Non-pigmented ciliary epithelial cell (primary cell): ENCODE measurements at places on chromosomes 5 and 9.
A peak's percentile ranks its signal among the peaks of the same experiment; 100 is the strongest.

- DNase-seq = no peak
These were observed 6.6 kb downstream of the SPATA31E1 start for GRCh38 chr9:87889065-87889881.

GRCh38 chr5:139904816-139905661 is 109.4 kb downstream of the PSD2 start:
- no peak for DNase-seq

DNA sequence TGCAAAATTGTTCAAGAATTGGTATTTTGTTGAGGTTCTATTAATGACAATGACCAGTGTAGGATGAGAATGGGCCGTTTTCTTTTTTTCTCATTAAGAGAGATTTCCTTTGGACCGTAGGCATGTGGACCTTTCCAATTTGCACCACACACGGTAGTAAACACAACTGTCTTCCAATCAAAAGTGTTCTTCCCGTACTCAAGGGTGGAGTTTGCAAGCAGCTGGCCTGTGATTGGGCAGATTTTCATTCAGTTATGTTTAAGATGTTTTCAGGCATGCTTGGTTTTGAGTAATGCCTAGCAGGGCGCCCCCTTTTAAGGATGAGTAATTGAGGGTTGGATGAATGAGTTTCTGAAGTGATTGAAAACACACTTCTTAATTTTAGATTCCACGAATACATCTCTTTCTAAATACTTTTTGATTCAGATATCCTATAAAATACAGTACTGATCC is 2.5 kb downstream of the KDM3B start:
- peak; percentile 74 for DNase-seq

DNA sequence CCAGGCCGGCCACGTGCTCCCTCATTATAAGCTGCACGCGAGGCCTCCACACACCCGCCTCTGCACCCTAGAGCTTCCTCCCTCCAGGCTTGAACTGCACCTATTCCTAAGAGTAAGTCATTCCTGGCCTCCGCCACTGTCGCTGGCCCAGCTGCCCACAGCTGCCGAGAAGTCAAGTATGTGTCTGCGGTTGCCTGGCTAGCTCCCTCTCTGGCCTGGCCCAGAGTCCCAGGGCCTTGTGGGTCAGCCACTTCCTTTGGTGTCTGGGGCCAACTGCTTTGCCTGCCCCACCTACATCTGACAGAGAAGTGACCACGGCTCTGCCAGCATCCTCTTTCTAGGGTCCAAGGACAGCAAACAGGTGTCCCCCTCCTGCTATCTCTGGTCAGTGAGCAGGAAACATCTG is 18.3 kb downstream of the ABO start:
- no peak for DNase-seq

DNA sequence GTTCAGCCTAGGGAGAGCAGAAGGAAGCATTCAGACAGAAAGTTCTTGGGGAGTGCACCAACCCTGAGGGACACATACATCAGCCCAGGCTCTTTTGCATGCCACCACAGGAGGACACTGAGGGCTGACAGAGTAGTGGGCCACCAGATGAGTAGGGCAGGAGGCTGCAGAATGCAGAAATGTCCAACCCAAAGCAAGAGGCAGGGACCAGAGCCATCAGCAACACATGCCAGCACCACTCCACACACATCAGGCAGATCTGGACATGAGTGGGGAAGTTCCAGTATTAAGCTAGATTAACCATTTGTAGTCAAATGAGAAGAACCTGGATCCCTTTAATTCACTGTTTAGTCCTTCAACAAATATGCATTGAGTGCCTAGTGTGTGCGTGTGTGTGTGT is 35.7 kb upstream of the OTULINL start:
- DNase-seq = no peak

GRCh38 chr5:54249210-54250028 is 61.0 kb downstream of the ARL15 start:
- no peak for DNase-seq

- DNase-seq = no peak
These were observed 74.1 kb downstream of the PHF2 start for GRCh38 chr9:93650448-93650847.

- DNase-seq = no peak
These were observed 27.3 kb upstream of the CREBRF start for GRCh38 chr5:173028811-173029327.

DNA sequence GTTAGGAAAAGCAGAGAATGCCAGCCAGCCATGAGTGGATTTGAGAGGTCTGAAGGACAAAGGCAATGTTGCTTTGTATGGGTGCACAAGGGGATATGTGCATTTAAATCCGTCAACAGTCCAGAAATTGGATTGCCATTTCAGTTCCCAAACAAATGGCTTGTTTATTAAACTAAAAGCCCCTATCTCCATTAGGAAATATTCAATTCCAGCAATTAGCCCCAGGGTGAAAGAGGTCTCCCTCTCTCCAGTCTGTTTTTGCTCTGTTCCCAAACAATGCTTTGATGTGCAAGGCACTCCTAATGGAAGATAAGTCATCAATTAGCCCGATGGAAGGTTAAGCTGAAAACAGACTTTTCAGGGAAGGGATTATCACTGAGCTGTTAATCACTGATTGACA is 101.3 kb downstream of the C9orf152 start:
- no peak for DNase-seq

DNA sequence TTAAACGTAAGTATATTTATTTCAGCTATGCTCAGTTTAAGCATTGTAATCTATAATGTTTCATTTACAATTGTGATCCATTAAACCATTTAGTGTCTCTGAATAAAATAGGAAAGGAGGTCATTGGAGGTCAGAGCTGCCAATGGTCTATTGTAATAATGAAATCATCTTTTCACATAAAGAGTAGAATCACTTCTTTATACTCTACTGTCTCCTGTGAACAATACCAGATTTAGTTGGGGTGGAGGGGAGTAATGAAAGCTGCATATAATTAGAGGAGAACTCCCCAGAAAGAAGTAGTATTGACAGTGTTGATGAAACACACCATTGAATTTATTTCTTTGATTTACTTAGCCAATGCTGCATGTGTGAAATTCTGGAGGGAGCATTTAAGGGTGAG is 35.1 kb upstream of the ZFYVE16 start:
- no peak for DNase-seq

DNA sequence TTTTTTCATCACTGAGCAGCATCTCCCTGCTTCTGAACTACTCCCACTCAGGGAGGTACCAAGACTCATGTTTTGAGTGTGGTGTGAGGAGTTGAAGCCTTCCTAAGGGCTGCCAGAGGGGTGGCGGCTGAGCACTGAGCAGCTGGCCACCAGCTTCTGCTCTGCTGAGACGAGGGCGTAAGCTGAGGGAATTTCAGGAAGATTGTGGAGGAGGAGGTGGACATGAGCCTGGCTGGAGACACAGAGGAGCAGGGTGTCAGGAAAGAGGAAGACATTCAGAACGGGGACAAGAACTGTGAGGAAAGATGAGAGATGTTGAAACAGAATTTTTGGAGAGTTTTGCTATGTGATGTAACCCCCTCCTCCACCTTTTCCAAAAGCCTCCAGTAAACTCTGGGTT is 7.8 kb downstream of the LCP2 start:
- DNase-seq = no peak

DNA sequence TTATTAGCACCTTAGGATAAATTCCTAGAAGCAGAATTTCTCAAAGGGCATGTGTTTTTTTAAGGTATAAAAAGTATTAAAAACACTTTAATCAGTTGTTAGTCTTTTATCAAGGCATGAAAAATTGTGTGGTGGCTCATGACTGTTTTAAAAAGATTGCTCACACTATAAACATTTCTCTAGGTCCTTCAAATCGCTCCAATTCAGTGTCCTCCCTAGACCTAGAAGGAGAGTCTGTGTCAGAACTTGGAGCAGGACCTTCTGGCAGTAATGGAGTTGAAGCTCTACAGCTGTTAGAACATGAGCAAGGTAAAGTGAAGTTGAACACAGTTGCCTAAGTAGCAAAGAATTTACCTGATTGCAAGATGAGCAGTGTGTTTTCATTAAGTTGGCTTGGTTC is 62.0 kb downstream of the GAPVD1 start:
- no peak for DNase-seq

DNA sequence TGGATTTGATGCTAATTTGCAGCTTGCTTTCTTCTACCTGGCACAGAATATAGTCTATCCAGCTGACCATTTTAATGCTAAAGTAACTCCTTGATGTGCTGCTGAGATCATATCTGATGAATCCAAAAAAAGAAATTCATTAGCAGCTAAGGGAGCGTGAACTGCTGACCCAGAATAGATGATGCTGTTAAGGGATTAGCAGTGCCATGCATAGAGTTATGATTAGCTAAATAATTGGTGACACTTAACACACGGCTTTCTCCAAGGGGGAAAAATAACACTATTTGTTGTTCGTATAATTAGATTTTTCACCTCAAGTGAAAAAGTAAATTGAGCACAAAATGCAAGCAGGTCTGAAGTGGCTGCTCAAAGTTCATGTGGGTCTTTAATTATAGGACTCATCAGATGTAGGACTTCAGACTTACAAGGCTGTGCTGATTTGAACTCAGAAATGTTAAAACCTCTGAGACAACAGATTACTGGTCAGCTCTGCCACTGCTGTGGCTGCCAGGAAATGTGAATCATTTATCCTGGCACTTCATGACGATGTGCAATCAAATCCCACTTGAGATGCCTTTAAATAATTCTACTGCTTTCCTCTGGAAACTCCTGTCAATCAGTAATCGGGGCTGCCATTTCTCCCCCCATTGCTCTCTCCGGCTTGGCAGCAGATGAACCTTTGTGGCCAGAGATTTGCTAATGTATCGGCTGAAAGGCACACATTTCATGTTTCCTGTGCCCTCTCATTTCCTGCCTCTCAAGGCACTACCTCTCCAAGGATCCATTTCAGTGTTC is 291.6 kb upstream of the C9orf72 start:
- DNase-seq = peak; percentile 24

DNA sequence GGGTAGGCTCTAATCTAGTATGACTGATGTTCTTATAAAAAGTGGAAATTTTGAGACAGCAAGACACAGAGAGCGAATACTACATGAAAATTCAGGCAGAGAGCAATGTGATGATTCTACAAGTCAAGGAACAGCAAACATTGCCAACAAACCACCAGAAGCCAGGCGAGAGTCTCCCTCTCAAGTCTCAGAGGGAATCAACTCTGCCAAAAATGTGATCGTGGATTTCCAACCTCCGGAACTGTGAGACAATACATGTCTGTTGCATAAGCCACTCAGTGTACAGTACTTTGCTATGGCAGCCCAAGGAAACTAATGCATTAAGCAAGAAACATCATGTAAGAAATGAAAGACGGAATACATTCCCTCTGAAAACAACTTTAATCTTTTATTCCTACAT is 52.1 kb upstream of the CCNG1 start:
- no peak for DNase-seq

DNA sequence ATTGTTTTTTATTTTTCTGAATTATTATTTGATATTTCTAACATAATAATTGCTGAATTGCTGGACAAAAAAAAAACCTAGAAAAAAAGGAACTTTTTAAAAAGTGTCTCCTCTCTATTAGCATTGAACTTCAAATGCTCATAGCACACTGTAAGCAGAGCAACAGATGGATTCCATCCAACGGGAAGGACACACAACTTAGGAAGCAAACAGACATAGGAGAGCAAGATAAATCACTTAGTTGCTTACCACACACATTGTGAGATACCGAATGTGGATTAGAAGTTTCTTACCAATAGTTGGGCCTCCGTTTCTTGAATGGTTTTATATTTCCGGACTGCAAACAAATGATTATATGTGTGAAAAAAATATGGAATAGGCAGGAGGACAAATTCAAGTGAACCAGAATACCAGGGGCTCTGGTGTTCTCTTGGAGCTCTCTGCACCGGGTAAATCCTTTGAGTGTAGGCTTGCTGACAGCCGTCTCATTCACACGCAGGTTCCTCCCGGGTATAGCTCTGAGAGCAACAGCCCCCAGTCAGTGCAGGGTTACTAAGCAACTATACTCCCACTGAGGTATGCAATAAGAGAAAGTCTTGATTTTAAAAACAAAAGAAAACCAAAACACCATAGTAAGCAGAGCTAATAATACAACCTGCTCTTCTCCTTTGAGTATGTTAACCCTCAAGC is 217.6 kb downstream of the TMEM167A start:
- no peak for DNase-seq

- DNase-seq = no peak
These were observed 497.7 kb upstream of the WWC1 start for GRCh38 chr5:167793700-167794099.

DNA sequence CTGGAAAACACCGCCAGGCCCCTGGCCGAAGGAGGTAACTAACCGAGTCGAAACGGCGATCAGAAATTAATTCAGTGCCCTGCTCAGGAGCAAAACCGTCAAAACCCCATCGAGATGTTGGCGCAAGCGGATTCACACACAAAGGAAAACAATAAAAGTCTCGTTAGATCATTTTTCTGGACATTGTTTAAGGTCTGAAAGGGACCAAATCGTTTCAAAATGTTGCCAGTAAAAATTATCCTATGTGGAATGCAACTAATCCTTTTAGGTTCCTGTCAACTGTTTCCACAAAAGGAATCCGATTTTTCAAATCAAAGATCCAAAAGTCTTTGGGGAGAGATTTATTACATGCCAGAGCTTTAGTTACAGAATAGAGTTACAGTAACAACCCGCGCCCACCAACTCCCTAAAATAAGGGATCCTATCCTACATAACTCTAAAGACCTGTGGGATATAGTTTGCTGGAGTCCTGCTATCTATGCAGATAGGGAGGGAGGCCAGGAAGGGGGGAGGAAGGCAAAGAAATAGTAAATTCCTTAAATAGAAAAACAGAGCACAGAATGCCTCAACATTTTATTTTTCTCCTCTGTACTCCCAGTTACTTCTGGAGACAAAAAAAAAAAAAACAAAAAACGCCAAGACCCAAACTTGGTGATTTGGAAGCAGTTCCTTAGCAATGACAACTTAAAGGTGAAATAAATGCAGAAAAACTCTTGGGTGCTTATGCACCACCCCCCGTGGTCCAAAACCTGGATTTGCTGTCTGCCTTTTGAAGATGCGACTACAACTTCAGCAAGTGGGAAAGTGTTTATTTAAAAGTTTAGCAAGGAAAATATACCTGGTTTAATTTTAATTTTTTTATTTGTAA is 10.6 kb downstream of the FOXD1 start:
- DNase-seq = no peak

GRCh38 chr5:178461004-178461730 is 129.0 kb downstream of the COL23A1 start:
- DNase-seq = no peak

DNA sequence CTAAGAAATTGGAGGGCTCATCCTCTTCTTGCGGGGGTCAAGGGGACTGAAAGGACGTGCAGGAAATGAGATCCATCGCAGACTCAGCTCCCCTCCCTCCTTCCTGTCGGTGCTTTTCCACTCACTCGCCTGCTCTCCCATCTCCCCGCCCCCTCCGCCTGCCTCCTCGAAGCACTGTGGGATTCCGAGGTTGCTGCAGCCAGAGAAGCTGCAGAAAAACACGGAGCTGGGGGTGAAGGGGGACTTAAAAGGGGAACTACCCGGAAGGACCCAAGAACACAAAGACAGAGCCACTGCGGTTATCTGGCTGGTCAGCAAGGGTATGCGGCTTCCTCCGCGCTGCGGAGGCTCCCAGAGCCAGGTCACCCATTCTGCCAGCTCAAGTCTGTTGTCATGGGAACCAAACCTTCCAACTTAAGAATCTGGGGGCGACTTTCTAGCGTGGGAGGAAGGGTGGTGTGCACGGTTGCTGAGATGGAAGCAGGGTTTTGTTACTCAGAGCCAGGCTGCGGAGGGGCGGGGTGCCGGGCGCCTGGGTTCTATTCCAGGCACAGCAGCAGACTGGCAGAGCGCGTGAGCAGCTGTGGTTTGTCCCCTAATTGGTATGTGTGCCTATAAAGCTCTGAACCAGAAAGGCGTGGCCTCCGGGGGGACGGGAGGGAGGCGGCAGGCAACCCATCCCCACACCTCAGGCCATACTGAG is 24.9 kb downstream of the PCDHGC5 start:
- DNase-seq = no peak
